Smooth muscle cell of the umbilical artery (primary cell): ENCODE measurements at places on chromosomes 7 and 10. TPM values are rescaled to one million over a fixed set of nuclear protein-coding genes. Genes with fewer than 3 reads are reported as not detected.

Gene SPRN
- total RNA-seq = 0.59 and 1.6 TPM in 2 replicates

Gene STOX1
- total RNA-seq = 0.09 TPM in 1 of 2 replicates, not detected in the other

Gene SKAP2
- total RNA-seq = 14.6 and 25.3 TPM in 2 replicates

Gene LIPK
- total RNA-seq = not detected in 2 replicates

Gene CCDC146
- total RNA-seq = 1.5 and 2.5 TPM in 2 replicates

Gene C7orf33
- not detected in 2 replicates for total RNA-seq

Gene DOCK4
- 4.8 and 14.4 TPM in 2 replicates for total RNA-seq
